CD8-positive, alpha-beta T cell (primary cell): ENCODE measurements at places on chromosomes 4 and X. TPM values are rescaled to one million over a fixed set of nuclear protein-coding genes. Genes with fewer than 3 reads are reported as not detected.

DDX60 gene
- total RNA-seq: 10.1 TPM

CYBB gene
- total RNA-seq: 0.53 TPM

HAUS7 gene
- total RNA-seq: 20.5 TPM

ETFDH gene
- total RNA-seq: 13.4 TPM

DGAT2L6 gene
- not detected for total RNA-seq

BEX2 gene
- total RNA-seq: 57.6 TPM

DNA sequence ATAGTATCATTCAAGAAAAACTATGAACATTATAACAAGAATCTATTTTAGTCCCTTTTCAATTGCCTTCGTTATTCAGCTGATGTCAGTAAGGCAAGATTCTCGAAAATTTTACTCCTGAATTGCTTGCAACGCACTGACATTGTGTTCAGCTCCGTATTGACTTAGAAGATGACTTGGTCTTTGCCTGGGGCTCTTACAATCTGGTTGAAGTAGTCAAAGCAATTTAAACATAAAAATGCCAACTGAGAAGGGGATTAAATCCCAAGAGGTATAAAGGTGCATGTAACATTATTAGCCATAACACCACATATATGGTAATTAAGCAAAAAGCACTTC is 507.1 kb downstream of the CENPC start:
- DNase-seq: no peak

GRCh38 chr4:7303561-7303960 is 111.2 kb downstream of the SORCS2 start:
- no peak for DNase-seq

- no peak for DNase-seq
Measured at GRCh38 chrX:9132036-9132638, 98.2 kb upstream of the FAM9B start.

GRCh38 chr4:138235419-138235952 is 6.7 kb downstream of the SLC7A11 start:
- DNase-seq: no peak

GRCh38 chr4:3304831-3305609 is 12.2 kb downstream of the RGS12 start:
- no peak for DNase-seq
